ENCODE measurements at places on chromosomes 1 and 21.

DNA sequence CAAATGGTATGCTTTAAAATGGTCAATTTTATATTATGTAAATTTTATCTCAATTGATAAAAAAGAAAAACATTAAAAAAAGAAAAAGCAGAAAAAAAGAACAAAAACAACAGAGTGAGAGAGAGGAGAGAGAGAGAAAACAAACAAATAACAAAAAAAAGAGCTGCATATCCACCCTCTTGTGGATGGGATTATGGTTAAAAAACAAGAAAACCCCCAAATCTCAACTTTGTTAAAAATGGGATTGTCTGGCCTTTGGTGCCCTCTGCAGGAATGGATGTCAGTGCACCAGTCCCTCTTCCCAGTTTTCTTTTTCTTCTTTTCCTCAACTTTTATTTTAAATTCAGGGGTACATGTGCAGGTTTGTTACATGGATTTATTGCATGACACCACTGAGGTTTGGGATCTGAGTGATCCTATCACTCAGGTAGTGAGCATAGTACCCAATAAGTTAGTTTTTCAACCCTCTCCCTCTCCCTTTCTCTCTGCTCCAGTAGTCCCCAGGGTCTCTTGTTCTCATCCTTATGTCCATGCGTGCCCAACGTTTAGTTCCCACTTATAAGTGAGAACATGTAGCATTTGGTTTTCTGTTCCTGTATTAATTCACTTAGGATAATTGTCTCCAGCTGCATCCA is 28.1 kb downstream of the RNF187 start:
- DNase-seq, result peak; percentile 54

GRCh38 chr1:93638981-93639380 is 42.7 kb downstream of the BCAR3 start:
- no peak for DNase-seq

- DNase-seq, result no peak
Measured at GRCh38 chr1:115134231-115134630, 44.9 kb upstream of the TSPAN2 start.

GRCh38 chr21:45018131-45019075 is 56.0 kb upstream of the ADARB1 start:
- no peak for DNase-seq

All from muscle of back (tissue), 13 donors.